ENCODE measurements at places on chromosomes 1 and 21.
A peak's percentile ranks its signal among the peaks of the same experiment; 100 is the strongest.

- no peak for DNase-seq
Measured at GRCh38 chr1:227889047-227889862, 58.5 kb downstream of the WNT9A start.

DNA sequence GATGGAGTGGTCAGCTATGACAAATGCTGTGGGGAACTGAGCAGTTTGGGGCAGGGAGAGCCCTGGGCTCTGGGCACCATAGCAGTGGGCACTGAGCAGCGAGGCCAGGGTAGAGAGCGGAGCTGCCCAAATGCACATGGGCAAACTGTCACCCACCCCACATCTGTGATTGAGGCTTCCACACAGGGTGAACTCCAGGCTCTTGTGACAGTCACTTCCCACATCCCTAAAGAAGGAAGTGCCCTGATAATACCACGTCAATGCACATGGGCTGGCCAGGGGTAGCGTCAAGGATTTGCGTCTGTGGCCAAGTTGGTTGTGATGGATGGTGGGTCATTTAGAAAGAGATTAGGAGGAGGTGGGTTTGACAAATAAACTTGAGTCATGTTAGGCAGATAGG lies 2.6 kb upstream of the GUCA2B start:
- no peak for DNase-seq

GRCh38 chr1:40303051-40303771 lies 13.9 kb downstream of the COL9A2 start:
- DNase-seq = no peak

DNA sequence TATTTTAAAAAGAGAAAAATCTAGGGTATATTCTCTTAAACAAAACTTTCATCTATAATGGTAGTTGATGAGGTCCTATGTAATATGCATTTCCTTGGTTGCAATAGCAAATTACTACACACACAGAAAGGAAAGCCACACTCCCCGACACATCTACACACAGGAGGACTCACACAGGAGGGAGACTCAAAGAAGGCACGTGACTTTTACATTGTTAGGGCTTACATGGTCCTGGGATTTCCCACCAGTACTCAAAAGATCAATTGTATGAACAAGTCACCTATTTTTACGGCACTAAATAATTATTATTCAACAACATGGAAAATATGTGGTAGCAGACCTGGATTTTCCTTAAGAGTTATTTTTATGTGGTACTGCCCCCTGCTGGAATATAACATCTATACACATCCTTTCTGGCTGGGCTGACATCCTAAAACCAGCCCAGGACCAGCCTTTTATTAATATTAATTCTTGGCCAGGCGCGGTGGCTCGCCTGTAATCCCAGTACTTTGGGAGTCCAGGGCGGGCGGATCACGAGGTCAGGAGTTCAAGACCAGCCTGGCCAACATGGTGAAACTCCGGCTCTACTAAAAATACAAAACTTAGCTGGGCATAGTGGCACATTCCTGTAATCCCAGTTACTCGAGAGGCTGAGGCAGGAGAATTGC lies 33.9 kb upstream of the LGALS8 start:
- no peak for DNase-seq

DNA sequence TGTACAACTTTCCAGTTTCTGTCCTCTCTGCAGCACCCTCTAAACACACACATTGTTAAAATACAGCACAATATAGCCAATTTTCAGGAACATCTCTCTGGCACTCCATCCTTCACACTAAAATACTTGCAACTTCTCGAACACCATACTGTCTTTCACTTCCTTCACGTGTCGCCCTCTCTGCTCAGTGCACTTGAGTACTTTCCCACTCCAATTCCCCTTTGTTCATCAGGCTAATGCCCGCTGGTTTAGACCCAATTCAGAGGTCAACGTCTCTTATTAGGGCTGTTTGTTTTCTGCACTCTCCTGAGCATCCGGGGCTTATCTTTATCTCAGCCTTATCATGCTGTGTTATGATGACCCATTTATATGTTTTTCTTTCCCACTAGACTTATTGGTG lies 238.2 kb upstream of the SGIP1 start:
- DNase-seq = no peak

- no peak for DNase-seq
Measured at GRCh38 chr1:4177425-4178150, 277.5 kb upstream of the C1orf174 start.

- DNase-seq = no peak
Measured at GRCh38 chr1:212106286-212106792, 70.8 kb downstream of the DTL start.

DNA sequence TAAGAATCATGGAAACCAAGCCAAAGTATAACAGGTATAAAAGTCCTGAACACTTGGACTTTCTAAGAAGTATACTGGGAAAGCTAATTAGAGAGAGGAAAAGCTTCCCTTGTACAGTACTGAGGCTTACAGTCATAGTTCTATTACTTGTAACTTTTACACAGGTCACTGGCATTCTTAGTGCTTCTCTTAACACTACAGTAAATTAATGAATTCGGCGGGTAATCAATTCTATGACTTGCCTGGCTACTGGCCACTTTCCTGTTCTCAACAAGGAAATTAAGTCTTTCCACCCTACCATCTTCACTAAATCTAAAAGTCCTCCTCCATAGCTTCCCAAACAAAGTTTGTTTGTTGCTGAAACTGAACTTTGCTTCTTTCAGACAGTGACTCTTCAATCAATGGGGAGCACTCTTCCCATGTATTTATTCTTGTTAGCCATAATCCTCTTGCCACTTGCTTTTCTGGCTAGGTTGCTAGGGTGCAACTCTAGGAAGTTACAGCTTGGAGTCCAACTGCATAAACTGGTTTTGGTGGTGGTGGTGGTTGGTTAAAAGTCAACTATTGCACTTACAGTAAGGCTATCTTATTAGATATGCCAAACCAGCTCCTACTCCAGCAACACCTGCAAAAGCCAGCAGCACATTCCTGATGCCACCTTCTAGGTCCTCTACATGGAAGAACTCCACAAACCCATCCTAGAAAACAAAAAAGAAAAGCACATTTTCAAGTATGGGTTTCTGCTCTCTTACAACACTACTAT lies 2.4 kb downstream of the MCL1 start:
- no peak for DNase-seq

GRCh38 chr21:35905096-35905962 lies 155.0 kb downstream of the SETD4 start:
- no peak for DNase-seq

DNA sequence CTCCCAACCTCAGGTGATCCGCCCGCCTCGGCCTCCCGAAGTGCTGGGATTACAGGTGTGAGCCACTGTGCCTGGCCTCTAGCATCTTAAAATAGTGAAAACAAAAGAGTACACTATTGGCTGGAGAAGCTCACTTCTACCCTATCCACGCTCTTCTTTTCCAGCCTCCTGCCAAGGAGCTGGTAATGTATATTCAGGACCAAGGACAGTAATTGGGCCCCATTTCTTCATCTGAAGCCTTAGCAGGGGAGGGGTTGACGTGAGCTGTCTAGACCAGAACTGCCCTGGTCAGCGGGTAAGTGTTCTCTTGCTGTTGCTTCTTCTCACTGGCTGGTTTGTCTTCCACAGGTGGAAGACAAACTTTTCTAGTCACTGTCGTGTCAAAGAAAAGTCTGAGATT lies 70.2 kb downstream of the DNM3 start:
- no peak for DNase-seq

DNA sequence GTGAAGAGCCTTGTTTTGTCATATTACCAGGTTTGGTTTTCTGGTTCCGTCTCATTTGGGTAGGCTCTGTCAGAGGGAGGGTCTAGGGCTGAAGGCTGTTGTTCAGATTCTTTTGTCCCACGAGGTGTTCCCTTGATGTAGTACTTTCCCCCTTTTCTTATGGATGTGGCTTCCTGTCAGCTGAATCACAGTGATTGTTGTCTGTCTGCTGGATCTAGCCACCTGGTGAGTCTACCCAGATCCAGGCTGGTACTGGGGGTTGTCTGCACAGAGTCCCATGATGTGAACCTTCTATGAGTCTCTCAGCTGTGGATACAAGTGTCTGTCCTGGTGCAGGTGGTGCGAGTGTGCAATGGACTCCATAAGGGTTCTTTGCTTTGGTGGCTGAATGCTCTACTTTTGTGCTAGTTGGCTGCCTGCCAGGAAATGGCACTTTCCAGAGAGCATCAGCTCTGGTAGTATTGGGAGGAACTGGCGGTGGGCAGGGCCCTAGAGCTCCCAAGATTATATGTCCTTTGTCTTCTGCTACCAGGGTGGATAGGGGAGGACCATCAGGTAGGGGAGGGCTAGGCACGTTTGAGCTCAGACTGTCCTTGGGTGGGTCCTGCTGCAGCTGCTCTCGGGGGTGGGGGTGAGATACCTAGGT lies 246.0 kb downstream of the RYR2 start:
- no peak for DNase-seq

- peak; percentile 19 for DNase-seq
Measured at GRCh38 chr1:222009105-222009730, 267.3 kb upstream of the DUSP10 start.

DNA sequence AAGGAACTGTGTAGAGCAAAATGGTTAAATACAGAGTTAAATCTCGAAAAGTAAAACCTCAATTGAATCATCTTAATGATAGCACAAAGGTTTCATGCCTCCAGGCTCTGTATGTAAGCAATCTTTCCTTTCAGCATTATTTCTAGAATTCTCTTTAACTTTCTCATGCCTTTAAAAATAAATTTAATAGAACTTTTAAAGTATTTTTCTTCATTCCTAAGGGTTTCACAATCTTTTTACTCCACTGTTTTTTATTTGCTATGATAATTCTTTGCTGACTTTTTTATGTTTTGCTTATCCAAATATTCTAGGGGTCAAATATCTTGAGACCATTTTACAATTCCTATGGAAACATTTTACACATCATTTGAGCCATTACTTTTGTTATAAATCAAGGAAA lies 288.0 kb downstream of the BACH1 start:
- DNase-seq = no peak

GRCh38 chr1:185104083-185104482 lies 52.7 kb downstream of the TRMT1L start:
- no peak for DNase-seq

DNA sequence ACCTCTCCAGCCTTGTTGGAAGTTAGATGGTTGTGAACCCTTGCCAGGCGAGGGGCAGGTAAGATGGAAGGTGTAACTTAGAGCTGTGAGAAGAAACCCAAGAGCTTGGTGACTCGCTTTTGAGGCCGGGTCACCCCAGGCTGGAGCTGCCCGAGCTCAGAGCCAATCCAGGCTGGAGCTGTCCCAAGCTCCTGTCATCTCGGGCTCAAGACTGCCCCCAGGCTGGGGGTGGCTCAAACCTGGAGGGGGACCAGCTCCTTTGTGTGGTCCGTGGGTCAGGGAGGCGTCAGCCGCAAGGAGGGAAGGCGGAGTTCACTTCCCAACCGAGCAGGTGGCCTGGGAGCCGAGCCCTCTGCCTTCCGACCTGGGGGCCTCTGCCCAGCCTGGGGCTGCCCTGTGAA lies 2.0 kb downstream of the HUNK start:
- DNase-seq = no peak

- peak; percentile 31 for DNase-seq
Measured at GRCh38 chr1:224205438-224205840, 22.4 kb downstream of the DEGS1 start.
